ENCODE measurements at places on chromosomes 3 and 15.
A peak's percentile ranks its signal among the peaks of the same experiment; 100 is the strongest.

GRCh38 chr15:63677778-63678177 lies 80.6 kb downstream of the FBXL22 start:
- no peak for DNase-seq

- no peak for DNase-seq
Measured at GRCh38 chr15:92648190-92648875, 7.2 kb downstream of the FAM174B start.

GRCh38 chr3:38154033-38154494 lies 11.3 kb upstream of the OXSR1 start:
- no peak for DNase-seq

DNA sequence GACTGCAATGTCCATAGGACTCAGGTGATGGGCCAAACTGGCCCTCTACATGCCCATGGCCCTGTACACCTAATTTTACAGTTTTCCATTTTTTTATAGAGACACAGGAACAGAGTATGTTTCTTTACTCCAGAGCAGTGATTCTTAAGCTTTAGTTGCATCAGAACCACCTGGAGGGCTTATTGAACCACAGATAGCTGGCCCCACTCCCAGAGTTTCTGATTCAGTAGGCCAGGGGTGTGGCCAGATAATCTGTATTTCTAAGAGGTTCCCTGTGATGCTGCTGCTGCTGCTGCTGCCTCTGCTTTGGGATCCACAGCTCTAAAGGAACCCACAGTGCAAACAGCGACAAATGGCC lies 5.1 kb downstream of the RBP1 start:
- DNase-seq = peak; percentile 20

DNA sequence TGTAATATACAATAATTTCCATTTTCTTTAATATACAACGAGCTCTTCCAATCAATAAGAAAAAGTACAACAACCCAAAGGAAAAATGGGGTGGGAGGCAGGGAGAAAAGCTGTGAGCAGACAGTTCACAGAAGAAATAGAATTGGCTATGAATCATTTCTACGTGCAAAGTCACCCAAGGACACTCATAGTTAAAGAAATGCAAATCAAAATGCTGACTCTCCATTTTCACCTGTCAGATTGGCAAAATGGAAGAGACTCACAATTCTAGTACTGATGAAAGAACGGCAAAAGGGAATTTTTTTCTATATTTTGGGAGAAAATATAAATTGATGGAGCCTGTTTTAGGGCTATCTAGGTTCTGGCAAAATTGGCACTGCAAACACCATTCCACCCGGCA lies 116.3 kb upstream of the MEF2A start:
- DNase-seq = no peak

DNA sequence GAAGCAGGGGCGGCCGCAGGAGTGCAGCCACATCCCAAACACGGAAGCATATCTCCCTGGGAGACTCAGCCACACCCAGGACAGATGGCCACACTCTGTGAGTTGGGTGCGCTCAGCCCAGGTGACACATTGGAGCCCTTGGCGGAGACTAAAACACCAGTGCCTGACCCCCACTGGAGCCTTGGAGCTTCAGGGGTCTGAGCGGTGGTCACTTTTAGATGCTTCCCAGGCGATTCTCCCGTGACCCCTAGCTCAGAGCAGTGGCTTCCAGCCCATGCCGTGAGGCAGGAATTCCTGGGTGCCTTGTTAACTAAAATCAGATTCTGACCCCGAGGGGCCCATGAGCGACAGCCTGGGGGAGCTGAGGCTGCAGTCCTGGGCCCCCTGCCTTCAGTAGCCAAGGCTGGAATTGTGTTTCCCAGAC lies 54.5 kb downstream of the PLXNA1 start:
- no peak for DNase-seq

DNA sequence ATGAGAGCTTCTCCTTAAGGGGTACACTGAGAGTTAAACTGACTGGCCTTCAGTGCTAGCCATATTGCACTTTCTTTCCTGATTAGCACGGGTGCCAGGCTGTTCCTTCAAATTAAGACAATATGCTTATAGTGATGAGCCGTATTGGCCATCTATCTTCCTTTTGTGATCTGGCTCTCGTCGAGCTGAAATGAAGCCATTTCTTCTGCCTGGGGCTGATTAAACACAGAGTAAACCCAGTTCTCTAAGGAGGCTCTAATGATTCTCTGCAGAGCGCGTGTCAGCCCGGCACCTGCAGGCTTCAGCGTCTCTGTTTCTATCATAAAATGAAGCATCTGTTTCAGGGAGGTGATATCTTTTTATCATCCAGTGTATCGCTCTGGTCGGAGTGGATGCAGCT lies 107.5 kb upstream of the NR2F2 start:
- no peak for DNase-seq

DNA sequence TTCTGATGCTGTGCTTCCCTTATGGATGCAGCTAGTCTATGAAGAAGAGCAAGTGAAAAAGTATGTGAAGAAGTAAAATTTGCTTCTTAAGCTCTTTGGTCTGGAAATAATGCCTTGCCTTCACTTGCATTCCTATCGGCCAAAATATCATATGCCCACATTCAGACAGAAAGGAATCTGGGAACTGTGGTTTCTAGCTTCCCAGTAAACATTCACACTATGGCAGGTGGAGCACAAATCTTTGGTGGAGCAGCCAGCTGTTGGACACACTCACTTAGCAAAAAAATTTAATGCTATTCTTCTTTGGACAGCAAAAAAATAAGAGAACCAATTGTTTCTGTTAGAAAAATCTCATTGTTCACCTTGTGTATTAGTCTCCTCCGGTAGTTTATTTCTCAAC lies 12.3 kb upstream of the COL6A6 start:
- DNase-seq = no peak

- DNase-seq = peak; percentile 78
Measured at GRCh38 chr15:74365598-74366445, 1.6 kb downstream of the CYP11A1 start.

- no peak for DNase-seq
Measured at GRCh38 chr3:123096731-123097130, 29.9 kb downstream of the PDIA5 start.

DNA sequence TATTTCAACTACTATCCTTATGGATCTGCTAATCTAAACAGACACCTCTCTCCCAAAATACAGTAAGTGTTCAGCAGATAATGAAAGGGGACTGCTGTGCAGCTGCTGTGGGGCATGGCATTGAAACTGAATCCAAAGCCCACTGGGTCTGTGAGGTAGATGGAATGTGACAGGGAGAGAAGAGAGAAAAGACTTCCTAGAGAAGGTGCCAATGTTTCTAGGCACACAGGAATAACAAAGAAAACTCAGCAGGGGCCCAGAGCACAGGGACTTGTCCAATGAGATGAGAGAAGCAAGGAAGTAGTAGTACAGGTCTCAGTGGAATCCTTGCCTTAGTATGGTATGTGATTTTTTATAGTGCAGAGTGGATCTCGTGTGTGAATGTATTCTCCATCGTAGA lies 457.8 kb downstream of the IL5RA start:
- peak; percentile 63 for DNase-seq

- DNase-seq = no peak
Measured at GRCh38 chr3:175233957-175234940, 375.1 kb downstream of the NAALADL2 start.

- no peak for DNase-seq
Measured at GRCh38 chr3:74633021-74633420, 18.6 kb upstream of the CNTN3 start.

- no peak for DNase-seq
Measured at GRCh38 chr15:89652131-89652530, 3.1 kb downstream of the KIF7 start.

- DNase-seq = peak; percentile 95
Measured at GRCh38 chr3:138186803-138187295, 252 bp upstream of the ARMC8 start.

- no peak for DNase-seq
Measured at GRCh38 chr3:152828075-152828840, 6.7 kb upstream of the P2RY1 start.

- peak; percentile 81 for DNase-seq
Measured at GRCh38 chr15:66803182-66803729, 101.2 kb downstream of the SMAD6 start.

DNA sequence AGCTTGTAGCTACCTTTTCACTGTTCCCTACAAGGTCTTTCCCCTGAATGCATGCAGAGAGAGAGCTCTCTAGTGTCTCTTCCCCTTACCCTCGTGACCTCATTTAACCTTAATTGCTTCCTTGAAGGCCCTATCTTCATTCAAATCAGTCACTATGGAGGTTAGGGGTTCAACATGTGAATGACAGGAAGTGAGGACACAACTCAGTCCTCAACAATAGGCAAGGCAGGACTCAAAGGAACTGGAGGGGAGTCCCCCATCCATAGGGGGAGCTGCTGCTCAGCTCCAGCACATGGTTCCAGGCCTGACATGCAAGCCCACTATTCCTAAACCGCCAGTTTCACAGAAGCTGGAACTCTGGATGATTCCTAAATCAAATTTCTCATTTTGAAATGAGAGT lies 33.8 kb upstream of the GYG1 start:
- DNase-seq = peak; percentile 42

DNA sequence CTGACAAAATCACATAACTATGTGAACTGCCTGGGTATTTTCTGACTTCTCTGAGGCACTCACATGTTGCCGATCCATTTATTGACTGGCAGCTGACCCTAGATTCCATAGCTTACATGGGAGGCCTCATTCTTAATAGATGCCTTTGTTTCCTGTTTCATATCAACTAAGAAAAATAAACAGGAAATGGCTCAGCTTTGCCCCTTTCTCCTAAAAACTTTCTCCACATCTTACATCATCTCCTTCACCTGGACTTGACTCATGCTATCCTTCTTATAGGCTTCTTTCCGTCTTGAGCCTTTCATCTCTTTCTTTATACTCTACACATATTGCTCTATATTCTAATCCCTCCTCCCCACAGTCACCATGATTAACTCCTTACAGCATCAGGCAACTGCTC lies 38.0 kb downstream of the TXNRD3 start:
- no peak for DNase-seq

GRCh38 chr3:177787279-177788041 lies 590.2 kb upstream of the TBL1XR1 start:
- DNase-seq = no peak

- DNase-seq = no peak
Measured at GRCh38 chr3:113222451-113223086, 11.2 kb downstream of the BOC start.

GRCh38 chr3:24067483-24067882 lies 122.4 kb downstream of the NR1D2 start:
- DNase-seq = no peak

- DNase-seq = no peak
Measured at GRCh38 chr15:55170361-55170760, 26.4 kb downstream of the RSL24D1 start.

- no peak for DNase-seq
Measured at GRCh38 chr3:112813723-112814171, 32.9 kb downstream of the CD200R1L start.

DNA sequence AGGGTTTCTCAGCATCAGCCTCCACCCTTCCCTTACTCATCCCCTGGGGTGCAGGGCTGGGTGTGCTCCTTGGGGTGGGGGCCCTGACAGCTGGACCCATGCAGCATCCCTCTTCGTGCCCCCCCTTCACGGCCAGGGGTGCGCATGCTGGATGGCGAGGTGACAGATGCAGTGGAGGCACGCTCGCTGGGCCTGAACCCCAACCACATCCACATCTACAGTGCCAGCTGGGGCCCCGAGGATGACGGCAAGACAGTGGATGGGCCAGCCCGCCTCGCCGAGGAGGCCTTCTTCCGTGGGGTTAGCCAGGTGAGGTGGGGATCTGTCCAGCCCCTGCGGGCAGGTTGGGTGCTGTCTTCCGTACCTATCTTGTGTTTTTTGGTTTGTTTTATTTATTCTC lies 6.3 kb upstream of the FES start:
- no peak for DNase-seq

DNA sequence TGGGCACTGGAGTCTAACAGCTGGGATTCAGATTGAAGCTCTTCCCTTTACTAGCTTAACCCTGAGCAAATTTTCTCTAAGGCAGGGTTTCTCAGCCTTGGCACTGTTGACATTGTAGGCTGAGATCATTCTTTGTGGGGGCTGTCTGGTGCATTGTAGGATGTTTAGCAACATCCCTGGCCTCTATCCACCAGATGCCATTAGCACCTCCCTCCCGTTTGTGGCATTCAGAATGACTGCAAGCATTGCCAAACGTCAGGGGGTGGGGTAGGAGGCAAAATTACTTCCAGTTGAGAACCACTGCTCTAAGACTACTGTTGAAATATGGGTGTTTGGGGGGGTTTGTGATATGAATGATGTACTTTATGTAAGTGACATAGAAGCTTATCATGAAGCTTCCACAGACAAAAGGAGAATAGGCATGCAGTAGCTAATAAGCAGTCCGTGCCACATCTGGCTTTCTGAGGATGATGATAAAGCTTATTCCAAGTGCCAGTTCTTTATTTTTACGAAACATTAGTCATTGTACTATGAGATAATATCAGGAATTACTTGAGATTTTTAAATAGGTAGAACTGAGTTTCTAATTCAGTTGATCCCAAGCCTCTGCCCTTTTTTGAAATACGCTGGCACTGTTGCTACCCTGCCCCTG lies 39.3 kb downstream of the NKIRAS1 start:
- no peak for DNase-seq

DNA sequence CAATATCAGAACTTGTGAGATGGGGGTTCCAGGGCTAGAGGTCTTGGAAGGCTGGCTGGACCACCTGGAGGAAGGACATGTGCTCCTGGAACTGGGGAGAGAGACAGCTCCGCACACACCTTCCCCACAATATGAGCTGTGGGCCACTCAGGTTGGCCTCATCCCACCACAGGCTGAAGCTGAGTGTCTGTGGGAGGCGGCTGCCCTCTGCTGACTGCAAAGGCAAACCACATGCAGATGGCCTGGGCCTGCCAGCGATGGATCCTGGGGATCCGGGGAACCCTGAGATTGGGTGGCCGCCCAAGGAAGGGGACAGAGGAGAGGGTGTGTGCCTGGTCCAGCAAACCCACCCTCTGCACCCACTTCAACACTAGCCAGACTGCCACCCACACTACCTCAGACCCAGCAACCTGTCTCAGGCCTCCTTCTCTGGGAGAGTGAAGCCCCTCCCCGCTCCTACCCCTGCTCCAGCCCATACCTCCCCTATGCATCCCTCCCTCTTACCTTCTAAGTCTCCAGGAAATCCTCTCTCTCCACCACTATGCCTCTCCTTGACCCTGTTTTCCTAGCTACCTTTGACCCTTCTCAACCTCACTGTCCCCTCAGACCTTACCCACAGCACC lies 44.8 kb downstream of the CYP11A1 start:
- peak; percentile 84 for DNase-seq

DNA sequence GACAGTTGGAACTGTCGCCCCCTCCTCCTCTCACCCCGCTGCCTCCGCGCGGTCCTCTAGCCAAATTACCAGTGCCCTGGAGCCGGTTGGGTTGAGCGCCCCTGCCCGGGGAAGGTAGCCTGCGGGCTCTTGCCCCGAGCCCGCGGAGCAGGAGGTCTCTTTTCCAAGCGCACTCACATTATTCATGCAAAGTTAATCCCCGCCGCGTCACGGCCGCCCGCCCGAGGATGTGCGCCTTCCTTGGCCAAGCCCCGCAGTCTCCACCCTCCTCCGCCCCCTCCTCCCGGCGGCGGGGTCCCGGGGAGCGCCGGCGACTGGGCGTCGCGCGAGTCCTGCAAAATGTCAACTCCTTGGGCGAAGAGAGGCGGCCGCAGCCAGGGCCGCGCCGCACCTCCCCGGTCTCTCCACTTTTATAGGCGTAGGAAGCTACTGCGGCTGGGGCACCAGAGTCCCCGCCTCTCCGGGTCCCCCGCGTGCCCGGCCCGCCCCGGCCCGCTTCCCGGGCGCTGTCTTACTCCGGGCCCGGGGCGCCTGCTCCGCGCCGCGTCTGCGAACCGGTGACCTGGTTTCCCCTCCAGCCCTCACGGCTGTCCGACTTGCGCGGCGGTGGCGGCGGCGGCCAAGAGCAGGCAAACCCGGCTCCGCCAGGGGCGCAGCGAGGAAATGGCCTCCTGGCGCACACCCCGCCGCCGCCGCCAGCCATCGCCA lies at the start of gene THRB:
THRB (minus strand) TSS at position 233 of the 708 bp plus-strand sequence.
- peak; percentile 79 for DNase-seq
